T-helper 17 cell (primary cell): ENCODE measurements at places on chromosomes 5 and 9. TPM values are rescaled to one million over a fixed set of nuclear protein-coding genes. Genes with fewer than 3 reads are reported as not detected.

DNA sequence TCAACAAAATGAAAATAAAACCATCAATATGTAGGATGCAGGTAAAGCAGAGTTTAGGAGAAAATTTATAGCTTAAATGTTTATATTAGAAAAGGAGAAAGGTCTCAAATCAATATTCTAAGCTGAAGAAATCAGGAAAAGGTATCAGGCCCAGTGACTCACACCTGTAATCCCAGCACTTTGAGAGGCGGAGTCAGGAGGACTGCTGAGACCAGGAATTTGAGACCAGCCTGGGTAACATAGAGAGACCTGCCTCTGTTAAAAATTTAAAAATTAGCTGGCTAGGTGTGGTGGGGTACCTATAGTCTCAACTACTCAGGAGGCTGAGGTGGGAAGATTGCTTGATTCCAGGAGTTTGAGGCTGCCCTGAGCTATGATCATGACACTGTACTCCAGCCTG lies 32.2 kb downstream of the CCDC69 start:
- DNase-seq: no peak

The HMGCR gene
- 37.9 TPM for total RNA-seq

DNA sequence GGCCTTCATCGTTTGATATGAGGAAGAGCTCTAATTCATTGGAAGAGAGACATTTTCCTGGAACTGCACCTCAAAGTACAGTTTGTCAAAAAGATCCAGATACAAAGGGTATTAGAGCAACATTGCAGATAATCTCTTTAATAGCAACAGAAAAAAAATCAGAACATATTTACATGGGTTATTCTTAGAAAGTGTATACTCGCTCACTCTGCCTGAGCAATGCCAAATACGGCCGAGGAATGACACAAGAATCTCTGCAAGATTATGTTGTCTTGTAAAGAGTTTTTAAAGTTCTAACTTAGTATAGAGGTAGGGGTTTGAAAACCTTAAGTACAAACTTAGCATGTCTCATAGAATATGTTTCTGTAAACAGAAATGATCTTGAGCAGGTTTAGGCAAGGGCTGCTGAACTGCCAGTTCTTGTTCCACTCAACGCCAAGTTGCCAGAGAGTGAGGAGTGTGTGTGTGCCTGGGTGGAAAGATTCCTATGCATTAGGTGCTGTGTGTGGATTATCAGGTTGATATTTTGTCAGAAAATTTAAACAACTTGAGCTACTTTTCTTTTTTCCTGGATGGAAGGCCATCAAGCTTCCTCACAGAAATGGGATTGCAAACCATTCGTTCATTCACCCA lies 41.8 kb upstream of the ERCC6L2 start:
- no peak for DNase-seq

GRCh38 chr9:135146766-135147473 lies 59.5 kb downstream of the OLFM1 start:
- no peak for DNase-seq

DNA sequence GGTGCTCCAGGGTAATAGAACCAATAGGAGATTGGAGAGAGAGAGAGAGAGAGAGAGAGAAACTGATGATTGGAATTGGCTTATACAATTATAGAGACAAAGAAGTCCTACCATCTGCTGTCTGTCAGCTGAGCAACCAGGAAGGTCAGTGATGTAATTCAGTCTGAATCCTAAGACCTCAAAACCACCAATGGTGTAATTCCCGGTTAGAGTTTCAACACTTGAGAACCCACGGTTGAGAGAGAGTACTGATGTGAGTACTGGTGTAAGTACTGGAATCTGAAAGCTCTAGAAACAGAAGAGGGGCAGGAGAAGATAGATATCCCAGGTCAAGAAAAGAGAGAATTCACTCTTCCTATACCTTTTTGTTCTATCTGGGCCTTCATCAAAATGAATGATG lies 775.8 kb downstream of the EFNA5 start:
- no peak for DNase-seq

DNA sequence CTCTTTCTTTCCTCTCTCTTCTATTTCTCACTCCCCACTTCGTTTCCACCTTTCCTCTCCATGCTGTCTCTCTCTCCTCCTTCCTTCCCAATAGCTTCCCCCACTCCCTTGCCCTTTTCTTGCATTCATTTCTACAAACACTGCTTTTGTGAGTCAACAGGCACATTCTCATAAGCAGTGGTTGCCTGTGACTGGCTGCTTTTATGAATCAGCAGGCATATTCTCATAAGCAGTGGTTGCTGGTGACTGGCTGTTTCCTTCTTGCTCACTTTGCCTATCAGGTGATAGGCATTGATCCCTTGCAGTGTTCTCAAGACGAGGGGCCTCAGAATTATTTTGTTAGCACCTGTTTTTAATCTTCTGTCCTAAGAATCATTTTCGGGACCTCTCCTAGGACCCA lies 116.1 kb upstream of the ACTBL2 start:
- no peak for DNase-seq

GRCh38 chr5:62046191-62046590 lies 259.8 kb upstream of the KIF2A start:
- DNase-seq: no peak

The NMUR2 gene
- total RNA-seq: not detected

DNA sequence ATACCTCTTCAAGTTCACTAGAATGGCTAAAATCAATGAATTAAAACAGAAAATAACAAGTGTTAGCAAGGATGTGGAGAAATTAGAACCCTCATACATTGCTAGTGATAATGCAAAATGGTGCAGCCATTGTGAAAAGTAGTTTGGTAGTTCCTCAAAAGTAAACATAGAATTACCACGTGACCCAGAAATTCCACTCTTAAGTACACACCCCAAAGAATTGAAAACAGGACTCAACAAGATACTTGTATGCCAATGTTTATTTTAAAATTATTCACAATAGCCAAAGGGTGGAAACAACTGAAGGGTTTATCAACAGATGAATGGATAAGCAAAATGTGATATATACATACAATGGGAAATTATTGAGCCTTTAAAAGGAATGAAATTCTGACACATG lies 70.3 kb downstream of the BARX1 start:
- DNase-seq: no peak

DNA sequence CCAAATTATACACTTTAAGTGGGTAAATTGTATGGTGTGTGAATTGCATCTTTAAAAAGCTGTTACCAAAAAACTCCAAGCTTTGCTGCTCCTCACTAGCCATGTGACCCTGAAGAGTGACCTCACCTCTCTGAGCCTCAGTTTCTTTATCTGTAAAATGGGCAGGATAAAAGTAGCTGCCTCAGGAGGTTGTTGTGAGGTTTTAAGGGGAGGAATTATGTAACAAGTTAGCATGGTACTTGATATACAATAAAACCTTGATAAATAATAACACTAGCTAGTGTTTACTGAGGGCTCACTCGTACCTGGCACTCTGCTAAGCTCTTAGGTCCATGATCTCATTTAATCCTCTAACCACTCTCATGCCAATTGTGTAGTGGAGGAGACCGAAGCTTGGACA lies 19.0 kb upstream of the PHF19 start:
- no peak for DNase-seq
